ENCODE measurements at places on chromosomes 5 and 9.

GRCh38 chr9:120894321-120895148 is 17.5 kb upstream of the PHF19 start:
- DNase-seq: no peak

GRCh38 chr5:72561148-72561972 is 54.1 kb upstream of the ZNF366 start:
- no peak for DNase-seq

DNA sequence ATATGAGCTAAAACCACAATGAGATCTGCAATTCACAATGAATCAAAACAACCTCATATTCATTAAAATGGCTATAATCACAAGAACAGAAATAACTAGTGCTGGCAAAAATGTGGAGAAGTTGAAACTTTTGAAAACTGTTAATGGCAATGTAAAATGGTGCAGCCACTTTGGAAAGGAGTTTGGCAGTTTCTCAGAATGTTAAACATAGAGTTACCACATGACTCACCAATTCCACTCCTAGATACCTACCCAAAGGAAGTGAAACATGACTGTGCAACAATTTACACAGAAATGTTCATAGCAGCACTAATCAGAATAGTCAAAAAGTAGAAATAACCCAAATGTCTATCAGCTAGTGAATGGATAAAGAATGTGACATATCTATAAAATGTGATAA is 862.2 kb downstream of the DTWD2 start:
- no peak for DNase-seq

DNA sequence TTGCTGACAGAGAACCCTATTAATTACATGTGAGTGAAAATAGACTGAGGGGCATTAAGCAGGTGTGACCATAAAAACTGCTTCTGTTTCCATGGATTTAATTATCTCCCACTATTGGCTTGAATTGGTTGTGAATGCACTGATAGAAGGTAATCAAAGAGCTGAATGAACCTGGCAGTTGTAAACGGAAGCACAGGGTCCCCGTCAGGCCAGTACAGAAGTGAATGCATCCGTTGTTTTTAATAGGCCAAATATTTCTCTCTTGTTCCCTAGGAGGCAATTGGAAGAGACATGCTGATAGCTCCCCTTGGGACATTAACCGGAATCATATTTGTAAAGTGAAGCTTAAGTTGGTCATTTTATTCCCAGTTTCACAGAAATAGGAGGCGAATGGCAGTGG is 147.0 kb downstream of the CAVIN4 start:
- no peak for DNase-seq

- DNase-seq: no peak
Observed at GRCh38 chr5:108727236-108727650, 20.5 kb upstream of the FER start.

GRCh38 chr5:154544646-154545045 is 66.6 kb upstream of the HAND1 start:
- DNase-seq: no peak

- DNase-seq: no peak
Observed at GRCh38 chr5:131022811-131023497, 142.1 kb downstream of the HINT1 start.

DNA sequence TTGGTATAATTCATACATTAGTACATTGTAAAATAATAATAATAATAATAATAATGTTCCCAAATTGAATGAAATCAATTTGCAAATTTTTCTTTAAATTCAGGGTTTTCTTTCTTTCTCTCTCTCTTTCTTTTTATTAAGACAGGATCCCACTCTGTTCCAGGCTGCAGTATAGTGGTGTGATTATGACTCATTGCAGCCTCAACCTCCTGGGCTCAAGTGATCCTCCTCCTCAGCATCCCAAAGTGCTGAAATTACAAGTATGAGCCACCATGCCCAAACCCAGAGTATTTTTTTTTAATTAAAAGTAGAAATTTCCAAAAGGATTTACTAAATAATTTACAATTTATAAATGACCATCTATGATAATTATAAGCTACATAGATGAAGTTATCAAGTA is 117.7 kb downstream of the HOMER1 start:
- DNase-seq: no peak

GRCh38 chr5:139924294-139925215 is 118.5 kb downstream of the NRG2 start:
- DNase-seq: no peak

DNA sequence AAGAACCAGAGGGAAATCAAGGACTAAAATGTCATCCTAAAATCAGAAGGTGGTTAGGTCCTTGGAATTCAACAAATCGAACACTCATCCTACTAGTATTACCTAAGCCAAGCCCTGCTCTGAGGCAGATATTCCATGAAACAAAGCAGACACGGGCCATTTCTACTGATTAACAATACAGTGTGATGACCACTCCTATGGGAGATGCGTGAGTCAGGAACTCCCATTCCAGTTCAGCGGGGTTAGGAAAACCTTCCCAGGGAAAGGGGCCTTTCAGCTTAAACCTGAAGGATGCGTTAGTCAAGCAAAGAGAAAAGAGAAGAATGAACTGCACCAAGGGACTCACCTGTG is 117.8 kb upstream of the LHFPL2 start:
- DNase-seq: no peak

DNA sequence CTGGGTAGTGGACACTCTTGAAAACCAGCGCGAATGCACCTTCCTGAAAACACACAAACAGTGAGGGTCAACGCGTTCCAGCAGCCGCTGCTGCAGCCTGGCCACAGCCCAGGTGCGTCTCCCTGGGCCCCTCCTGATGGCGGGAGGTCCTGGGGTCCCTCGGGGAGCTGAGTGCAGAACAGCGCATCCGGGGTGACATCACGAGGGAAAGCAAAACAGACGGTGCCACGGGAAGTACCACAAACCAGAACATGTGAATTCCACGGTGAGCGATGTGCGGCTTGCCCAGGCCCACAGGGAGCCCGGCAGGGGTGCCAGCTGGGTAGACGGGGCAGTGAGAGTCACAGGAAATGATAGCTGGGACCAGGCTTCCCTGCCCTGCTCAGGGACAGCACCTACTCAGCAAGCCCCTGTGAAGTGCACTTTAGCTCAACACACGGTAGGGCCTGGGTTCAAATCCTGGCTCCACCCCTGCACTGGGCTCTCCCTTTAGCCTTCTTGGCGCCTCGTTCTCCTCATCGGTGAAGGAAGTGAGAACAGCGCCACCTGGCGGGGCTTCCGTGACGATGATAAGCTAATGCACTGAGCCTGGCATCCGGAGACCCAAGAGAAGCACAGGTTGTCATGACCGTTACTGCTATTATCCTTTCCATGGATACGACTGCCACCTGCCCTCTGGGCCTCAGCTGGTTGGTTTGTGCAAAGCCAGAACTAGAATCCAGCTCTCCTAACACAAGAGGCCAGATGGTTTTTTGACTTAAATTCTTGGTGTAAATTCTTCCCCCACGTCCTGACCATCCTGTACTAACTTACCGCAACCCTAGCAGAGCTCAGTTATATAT is 24.6 kb downstream of the GFPT2 start:
- peak; percentile 73 for DNase-seq

DNA sequence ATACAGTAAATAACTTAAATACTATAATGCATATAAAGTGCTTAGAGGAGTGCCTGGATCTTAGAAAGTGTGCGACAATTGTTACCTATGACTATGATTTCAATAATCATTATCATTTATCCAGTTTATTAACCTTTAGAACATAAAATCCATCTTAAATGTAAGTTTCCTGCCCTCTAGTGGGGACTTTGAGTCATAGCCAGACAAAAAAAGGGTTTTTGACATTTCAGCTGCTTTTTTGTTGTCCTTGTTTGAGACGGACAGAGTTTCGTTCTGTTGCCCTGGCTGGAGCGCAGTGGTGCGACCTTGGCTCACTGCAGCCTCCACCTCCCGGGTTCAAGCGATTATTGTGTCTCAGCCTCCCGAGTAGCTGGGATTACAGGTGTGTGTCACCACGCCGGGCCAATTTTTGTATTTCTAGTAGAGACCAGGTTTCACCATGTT is 9.7 kb upstream of the C9orf152 start:
- DNase-seq: peak; percentile 10

GRCh38 chr5:60519372-60519771 is 180.6 kb downstream of the DEPDC1B start:
- no peak for DNase-seq

- no peak for DNase-seq
Observed at GRCh38 chr9:116843863-116844620, 156.9 kb downstream of the TRIM32 start.

DNA sequence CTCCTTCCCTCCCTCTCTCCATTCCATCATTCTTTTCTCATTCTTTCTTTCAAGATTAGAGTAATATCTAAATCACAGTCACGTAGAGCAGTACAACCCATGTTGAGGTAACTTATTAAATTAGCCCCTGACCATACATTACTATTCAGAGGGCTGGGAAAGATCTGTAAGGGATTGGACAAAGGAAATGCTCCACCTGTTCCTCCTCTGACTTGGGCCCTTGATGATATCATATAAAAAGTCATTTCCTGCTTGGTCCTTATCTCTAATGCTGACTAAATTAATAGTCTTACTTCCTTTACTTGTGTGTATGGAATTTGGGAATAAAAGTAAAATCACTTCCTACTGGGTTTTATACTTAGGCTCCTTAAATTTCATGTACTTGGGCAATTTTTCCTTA is 40.8 kb downstream of the SNX18 start:
- DNase-seq: no peak

DNA sequence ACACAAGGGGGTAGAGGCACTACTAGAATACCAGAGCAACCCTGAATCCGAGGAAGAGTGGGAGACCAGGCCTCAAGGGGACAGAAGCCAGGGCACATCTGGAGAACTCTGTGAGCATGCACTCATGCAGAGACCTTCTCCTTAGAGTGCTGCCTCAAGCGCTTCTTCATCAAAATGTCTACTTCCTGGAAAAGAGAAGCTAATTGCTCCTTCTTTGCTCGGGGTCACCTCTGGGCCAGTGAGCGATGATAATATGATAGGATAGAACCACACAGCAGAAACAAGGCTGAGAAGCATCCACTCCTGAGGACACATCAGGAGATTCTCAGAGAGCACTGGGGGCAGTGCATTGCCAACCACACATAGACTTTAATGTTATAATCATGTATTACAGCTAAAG is 23.7 kb upstream of the LMNB1 start:
- no peak for DNase-seq

GRCh38 chr5:17001428-17001827 is 65.3 kb upstream of the MYO10 start:
- no peak for DNase-seq

DNA sequence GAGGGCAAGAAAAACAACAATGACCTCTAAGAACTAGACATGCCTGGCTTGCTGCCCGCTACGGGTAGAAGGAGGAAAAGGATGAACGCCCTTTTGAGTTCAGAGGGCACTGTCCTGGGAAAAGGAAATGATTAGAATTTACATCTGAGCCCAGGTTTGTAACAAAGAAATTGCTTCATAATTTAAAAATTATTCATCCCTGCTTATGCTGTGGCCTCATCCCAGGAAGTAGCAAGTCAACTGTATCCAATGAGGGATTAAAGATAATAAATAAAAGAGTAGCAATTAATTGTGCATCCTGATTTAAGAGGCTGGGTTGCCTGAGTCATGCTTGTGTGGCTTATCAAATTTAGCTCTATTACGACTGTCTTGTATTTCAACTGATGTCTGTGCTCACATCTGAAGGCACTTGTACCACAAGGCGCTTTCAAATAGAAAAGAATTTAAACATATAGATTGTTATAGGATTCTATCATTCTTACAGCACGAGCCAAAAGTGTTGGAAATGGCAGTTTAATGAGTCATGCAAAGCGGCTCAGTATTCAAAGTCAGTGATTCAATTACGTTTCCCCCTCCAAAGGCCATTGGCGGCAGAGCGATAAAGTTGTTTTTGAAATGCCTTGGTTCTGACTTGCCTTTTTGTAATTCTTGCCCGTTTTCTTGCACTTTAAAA is 40.0 kb upstream of the DMRT1 start:
- no peak for DNase-seq

DNA sequence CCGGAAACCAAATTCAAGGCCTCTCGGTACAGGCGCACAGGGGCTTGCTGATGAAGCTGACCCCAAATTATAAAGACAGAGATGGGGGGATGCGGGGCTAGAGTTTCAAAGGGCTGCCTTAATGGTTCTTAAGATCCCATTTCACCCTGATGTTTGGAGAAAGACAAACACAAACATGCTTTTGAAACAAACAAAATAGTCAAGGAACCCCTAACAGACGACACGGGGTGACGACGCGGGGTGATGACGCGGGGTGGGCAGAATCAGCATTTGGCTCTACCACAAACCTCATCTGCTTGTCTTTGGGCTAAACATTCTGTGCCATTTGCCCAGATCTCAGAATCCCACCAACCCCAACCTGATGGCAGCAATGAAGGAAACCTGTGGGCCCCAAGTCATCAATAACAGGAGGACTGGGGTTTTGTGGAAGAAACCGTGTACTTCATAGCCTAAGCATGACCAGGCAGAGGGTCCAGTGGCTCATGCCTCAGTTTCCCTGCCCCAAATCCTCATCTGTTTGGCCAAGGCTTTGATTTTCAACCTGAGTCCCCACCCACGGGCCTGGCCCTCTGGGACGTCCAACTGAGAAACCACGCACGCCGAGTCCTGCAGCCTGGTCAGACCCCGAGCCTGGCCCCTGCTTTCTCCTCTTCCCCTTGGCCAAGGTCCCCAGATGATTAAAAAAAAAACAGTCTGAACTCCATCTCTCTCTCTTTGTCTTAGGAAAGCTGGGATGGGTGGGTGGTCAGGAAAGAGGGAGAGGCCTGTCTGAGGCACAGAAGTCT is 148.5 kb downstream of the COL23A1 start:
- no peak for DNase-seq

DNA sequence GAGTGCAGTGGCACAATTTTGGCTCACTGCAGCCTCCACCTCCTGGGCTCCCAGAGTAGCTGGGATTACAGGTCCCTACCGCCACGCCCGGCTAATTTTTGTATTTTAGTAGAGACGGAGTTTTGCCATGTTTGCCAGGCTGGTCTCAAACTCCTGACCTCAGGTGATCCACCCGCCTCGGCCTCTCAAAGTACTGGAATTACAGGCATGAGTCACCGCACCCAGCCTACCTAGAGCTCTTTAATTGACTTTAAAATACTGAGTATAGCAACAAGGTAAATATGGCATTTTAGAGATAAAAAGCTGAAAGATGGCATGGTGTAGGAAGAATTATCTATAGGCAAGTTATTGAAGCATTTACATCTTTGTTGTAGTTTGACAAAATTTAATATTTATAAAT is 21.0 kb downstream of the APC start:
- no peak for DNase-seq

- no peak for DNase-seq
Observed at GRCh38 chr9:126626127-126626925, 12.6 kb downstream of the LMX1B start.

DNA sequence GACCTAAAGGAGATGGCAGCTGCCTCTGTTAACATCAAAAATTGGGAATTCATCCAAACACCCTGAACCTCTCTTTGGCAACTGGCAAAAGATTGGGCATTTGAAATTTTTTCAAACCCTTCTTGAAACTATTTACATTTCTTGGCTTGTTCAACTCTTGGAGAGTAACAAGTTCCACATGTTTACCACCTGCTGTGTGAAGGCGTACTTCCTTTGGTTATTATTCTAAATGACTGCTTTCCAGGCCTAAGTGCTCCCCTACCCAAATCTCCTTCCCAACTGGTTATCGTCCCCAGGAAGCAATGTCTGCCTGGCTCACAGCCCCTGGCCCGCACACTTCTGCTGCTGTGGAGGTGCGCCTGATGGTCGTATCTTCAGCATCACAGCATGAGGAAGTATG is 422.7 kb downstream of the DMAC1 start:
- no peak for DNase-seq
